ENCODE measurements at places on chromosomes 4 and X. TPM values are rescaled to one million over a fixed set of nuclear protein-coding genes. Genes with fewer than 3 reads are reported as not detected.

DNA sequence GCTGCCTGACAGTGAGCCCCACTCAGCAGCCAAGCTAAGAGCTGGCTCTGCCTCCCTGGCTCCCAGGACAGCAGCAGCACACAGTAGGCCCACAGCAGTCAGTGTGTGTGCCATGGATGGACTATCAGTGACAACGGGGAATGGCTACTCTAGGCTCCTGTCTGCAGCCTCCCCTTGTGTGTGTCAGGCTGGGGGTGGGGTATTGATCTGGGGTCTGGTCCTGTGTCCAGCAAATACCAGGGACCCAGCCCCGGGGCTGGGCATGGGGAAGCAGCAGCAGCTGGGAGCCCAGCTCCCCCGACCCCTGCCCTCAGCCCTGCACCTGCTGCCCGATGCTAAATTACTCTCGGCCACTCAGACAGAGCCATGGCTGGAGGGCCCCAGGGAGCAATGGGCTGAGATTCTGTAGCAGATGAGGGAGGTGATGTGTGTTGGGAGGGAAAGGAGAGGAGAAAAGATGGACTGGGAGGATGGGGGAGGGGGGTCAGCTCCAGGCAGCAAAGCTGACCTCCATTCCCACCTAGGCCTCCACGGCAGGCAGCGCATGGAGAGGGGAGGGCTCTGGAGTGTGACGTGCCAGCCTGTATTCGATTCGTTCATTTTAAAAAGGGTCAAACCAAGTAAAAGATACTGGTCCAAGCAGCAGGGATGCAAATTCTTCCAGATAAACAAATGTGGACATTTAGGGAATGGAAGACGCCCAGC lies 61.3 kb upstream of the CRMP1 start:
- DNase-seq: no peak

GPR78 gene
- total RNA-seq: 2.0 TPM

- no peak for DNase-seq
Measured at GRCh38 chr4:119271361-119272085, 50.4 kb downstream of the FABP2 start.

AFF2 gene
- 6.6 TPM for total RNA-seq

FAM9C gene
- total RNA-seq: not detected

DNA sequence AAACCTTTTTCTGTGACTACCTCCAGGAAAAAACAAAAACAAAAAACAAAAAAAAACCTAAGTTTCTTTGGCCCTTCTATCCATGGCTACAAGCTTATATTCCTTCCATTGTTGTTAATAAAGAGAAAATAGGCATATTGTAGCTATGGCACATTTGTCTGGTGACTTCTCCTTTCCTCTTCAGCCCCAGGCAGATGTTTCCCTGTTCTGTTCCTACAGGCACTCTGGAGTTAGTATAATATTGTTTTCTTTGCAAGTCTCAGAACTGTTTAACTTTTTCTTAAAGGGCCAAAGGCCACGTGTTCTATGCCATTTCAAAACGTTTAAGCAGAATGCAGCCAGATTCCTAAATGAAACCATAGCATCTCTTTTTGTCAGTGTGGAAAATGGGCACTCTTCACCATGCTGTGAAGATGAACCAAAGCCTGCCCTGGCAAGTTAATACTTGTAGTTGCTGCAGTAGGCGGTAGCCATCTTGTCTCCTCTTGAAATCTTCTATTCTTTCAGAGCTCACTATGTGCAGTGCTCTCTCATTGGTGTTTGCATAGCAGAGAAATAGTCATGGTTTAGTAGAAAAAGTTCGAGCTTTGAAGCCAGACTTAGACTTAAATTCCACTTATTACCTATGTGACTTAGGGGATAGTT lies 44.8 kb upstream of the MTMR1 start:
- no peak for DNase-seq

HGFAC gene
- not detected for total RNA-seq

DNA sequence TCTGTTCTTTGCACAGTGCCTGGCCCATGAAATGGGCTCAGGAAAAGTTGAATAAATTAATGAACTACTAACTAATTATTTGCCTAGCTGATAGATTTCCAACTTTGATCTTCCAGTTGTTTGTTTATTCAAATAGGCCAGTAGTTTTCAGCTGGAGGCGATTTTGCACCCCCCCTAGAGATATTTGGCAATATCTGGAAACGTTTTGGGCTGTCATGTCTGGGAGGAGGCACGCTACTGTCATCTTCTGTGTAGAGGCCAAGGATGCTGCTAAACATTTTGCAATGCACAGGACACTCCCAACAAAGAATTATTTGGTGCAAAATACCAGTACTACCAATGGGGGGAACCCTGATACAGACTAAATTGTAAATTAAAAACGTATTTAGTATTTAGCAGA lies 81.9 kb downstream of the VCX2 start:
- DNase-seq: no peak

- no peak for DNase-seq
Measured at GRCh38 chr4:15717657-15718416, 15.0 kb downstream of the BST1 start.

DNA sequence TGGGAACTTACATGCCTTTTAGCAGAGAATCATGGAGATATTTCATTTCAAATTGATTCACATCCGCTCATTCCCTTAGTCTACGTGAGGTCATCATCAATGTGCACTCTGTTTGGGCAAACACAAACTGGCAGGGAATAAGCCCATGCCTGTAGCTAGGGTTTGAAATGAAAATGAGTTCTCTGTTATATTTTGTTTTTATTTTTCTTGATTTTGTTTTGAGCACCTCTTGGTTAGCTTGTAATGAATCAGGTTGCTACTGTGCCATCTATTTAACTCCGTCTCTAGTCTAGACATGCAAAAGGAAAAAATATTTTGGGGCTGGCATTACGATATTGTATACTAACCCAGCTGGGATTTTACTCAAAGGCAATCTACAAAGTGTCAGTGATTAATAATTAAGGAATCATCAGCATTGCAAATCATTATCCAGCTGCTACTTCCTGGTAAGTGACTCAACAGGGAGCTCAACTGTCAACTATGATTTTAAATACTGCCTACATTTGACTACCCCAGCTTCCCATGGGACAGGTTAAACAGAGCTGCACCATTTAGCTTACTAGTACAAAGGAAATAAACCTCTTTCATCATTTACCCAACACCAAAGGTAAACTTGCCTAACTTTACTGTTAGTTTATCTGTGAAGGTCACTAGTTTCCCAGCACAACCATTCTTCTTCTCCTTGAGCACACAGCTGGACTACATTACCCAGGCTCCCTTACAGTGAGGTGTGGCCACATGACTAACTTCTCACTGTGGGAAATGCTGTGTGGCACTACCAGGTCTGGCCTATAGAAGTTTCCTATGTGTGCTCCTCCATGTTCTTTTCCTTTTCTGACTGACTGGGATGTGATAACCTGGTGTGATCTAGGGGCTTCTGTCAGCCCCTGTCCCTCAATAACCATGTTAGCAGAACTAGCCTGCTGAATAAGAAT lies 21.2 kb upstream of the TRPC5OS start:
- DNase-seq: no peak

DNA sequence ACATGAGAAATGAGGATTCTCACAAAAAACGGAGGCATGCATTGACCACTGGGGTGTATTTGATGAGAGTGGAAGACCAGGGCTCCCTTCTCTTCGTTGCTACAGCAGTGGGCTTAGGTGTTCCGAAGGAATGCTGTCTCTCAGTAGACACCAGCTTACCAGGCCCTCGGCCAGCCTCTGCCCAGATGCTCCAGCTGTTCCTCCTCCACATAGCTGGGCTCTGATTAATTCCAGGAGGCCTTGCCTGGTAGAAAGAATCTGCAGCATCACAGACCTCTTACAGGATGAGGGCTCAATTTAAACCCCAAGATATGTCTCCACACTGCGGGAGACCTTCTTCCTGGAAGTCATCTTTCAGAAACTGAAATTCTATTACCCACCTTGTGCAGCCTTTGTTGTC lies 346.6 kb upstream of the TENM3 start:
- DNase-seq: no peak

All from fibroblast of the aortic adventitia (primary cell).